ENCODE measurements at places on chromosomes 4 and X. TPM values are rescaled to one million over a fixed set of nuclear protein-coding genes. Genes with fewer than 3 reads are reported as not detected.

APELA gene
- total RNA-seq = not detected

DRP2 gene
- total RNA-seq = 0.15 TPM

GATA1 gene
- not detected for total RNA-seq

TRIM60 gene
- total RNA-seq = not detected

PLAC8 gene
- 1.2 TPM for total RNA-seq

GRPR gene
- 0.68 TPM for total RNA-seq

NDUFB11 gene
- 127 TPM for total RNA-seq

TMEM144 gene
- total RNA-seq = 15.8 TPM

SLC4A4 gene
- 23.3 TPM for total RNA-seq

ATP2B3 gene
- not detected for total RNA-seq

HPSE gene
- total RNA-seq = 2.1 TPM

GLRA2 gene
- not detected for total RNA-seq

RHOXF1 gene
- total RNA-seq = 0.65 TPM

SPACA5 gene
- not detected for total RNA-seq

ADAMTS3 gene
- 1.2 TPM for total RNA-seq

TMEM271 gene
- total RNA-seq = not detected

PRICKLE3 gene
- 9.0 TPM for total RNA-seq

SLIT2 gene
- 11.5 TPM for total RNA-seq

CT45A1 gene
- not detected for total RNA-seq

BMP2K gene
- total RNA-seq = 43.1 TPM

IGBP1 gene
- 50.9 TPM for total RNA-seq

GPR50 gene
- total RNA-seq = not detected

EXOC1 gene
- 23.8 TPM for total RNA-seq

BGN gene
- 204 TPM for total RNA-seq

ERAS gene
- total RNA-seq = not detected

MAGEC2 gene
- total RNA-seq = not detected

HEPH gene
- total RNA-seq = 52.5 TPM

BTK gene
- total RNA-seq = 3.6 TPM

CDKL2 gene
- total RNA-seq = 1.2 TPM

GUCY1A1 gene
- total RNA-seq = 82.5 TPM

CHRDL1 gene
- total RNA-seq = 15.4 TPM

IQCM gene
- not detected for total RNA-seq

UGT2B17 gene
- 0.12 TPM for total RNA-seq

PPEF1 gene
- total RNA-seq = 1.0 TPM

ASMT gene
- not detected for total RNA-seq

TLR1 gene
- 6.0 TPM for total RNA-seq

S100G gene
- not detected for total RNA-seq

NAP1L2 gene
- 9.0 TPM for total RNA-seq

SHROOM3 gene
- total RNA-seq = 11.8 TPM

ZNF711 gene
- total RNA-seq = 7.3 TPM

FHIP1A gene
- total RNA-seq = 13.8 TPM

CXCL5 gene
- not detected for total RNA-seq

KCND1 gene
- 1.6 TPM for total RNA-seq

CITED1 gene
- total RNA-seq = not detected

CLGN gene
- total RNA-seq = 76.2 TPM

HTATSF1 gene
- 54.7 TPM for total RNA-seq

MYOZ2 gene
- total RNA-seq = 623 TPM

FRMD7 gene
- not detected for total RNA-seq

LDB2 gene
- total RNA-seq = 46.8 TPM

PCDH19 gene
- 0.26 TPM for total RNA-seq

PKD2 gene
- total RNA-seq = 20.5 TPM

ASB11 gene
- total RNA-seq = 45.0 TPM

PAGE4 gene
- not detected for total RNA-seq

USP9X gene
- total RNA-seq = 57.3 TPM

GC gene
- 0.61 TPM for total RNA-seq

RHOXF2 gene
- not detected for total RNA-seq

WNK3 gene
- 2.6 TPM for total RNA-seq

RADX gene
- 1.7 TPM for total RNA-seq

NSUN7 gene
- total RNA-seq = 6.4 TPM

AFM gene
- not detected for total RNA-seq
